Endothelial cell (in vitro differentiated cells): ENCODE measurements at places on chromosomes 6 and 20. TPM values are rescaled to one million over a fixed set of nuclear protein-coding genes. Genes with fewer than 3 reads are reported as not detected.

PRIM2 gene
- 16.2 TPM for total RNA-seq

GRCh38 chr20:42836339-42836738, 353.4 kb downstream of the PTPRT start:
- H3K36me3 ChIP-seq: peaks cover 3% of the 10 kb centered on the region
- DNase-seq: no peak
- no peak overlapping the region for H3K4me3 ChIP-seq
- H3K27me3 ChIP-seq: peaks cover 6% of the 10 kb centered on the region
- no peak overlapping the region for H3K27ac ChIP-seq

GRCh38 chr20:29740951-29741593, 1516.4 kb upstream of the DEFB115 start:
- H3K4me3 ChIP-seq: no peak overlapping the region
- peaks cover 11% of the 10 kb centered on the region for H3K27me3 ChIP-seq
- H3K4me1 ChIP-seq: no peaks in the 10 kb centered on the region
- DNase-seq: no peak
- no peak overlapping the region for H3K27ac ChIP-seq
- peaks cover 6% of the 10 kb centered on the region for H3K36me3 ChIP-seq

DNA sequence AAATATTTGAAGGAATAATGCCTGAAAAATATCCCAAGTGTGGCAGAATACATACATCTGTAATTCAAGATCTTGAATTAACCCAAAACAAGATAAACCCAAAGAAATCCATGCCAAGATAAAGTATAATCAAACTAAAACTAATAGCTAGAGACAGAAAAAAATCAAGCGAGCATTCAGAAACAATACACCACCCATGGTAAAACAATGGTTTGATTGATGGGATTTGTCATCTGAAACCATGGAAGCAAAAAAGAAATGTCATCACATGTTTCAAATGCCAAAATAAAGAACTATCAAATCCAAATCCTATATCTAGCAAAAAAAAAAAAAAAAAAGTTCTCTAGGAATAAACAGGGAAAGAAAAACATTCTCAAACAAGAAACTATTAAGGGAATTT, 5.1 kb upstream of the DEFB127 start:
- H3K27me3 ChIP-seq: no peaks in the 10 kb centered on the region
- H3K4me1 ChIP-seq: no peaks in the 10 kb centered on the region
- no peak overlapping the region for H3K4me3 ChIP-seq
- no peak overlapping the region for H3K27ac ChIP-seq

DNA sequence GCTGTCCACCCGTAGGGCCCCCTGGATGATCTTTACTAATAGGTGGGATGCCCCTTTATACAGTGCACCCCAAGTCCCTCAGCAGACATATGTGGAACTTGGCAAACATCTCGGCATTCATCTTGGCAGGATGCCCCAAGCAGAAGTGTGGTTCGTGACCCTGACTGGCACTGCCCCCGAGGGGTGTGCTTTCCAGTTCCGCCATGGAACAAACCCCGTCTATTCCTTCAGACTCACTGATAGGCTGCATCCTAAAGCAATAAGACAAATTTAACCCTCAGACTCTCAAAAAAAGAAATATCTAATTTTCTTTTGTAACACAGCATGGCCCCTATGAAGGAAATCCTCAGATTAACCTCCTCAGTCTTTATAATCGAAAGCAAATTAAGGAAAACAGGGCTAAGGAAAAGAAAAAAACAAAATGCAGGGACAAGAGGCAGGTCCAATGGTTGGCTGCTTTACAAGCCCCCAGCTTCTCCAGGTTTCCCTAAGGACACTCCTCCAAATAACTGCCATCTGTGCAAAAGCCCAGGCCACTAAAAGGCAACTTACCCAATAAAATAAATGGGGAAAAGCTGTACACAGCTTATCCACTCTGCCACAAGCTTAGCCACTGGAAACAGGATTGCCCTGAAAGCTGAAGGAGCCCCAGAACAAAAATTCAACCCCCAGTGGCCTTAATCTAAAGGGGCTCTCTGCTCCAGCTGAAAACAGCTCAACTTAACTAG, 30.5 kb upstream of the RIPK1 start:
- peaks cover 29% of the 10 kb centered on the region for H3K4me1 ChIP-seq
- no peak overlapping the region for H3K27ac ChIP-seq
- H3K36me3 ChIP-seq: no peaks in the 10 kb centered on the region
- DNase-seq: no peak
- H3K27me3 ChIP-seq: peaks cover 6% of the 10 kb centered on the region

PLCB4 gene
- total RNA-seq: 10.5 TPM

GRCh38 chr20:38109591-38110524, 55.2 kb downstream of the TGM2 start:
- H3K4me3 ChIP-seq: no peak overlapping the region
- peaks cover 4% of the 10 kb centered on the region for H3K27me3 ChIP-seq
- no peaks in the 10 kb centered on the region for H3K36me3 ChIP-seq

DNA sequence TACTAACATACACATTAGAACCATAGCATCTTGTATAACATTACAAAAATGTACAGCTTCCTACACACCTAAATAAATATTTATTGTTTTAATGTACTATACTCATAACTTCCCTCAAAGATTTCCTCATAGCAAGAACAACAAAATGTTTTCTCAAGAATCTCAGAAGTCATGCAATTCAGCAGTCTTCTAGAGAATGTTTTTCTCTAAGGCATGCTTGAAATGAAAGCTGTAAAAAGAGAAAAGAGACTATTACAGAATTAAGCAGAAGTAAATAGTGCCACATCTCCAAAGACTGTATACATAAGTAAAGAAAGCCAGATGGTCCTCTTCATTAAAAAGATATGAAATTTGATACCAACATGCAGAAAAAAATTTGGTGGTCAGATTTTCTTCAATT, 672.2 kb downstream of the EPM2A start:
- no peak for DNase-seq
- peaks cover 2% of the 10 kb centered on the region for H3K27me3 ChIP-seq
- H3K4me3 ChIP-seq: no peak overlapping the region
- no peak overlapping the region for H3K27ac ChIP-seq
- no peaks in the 10 kb centered on the region for H3K4me1 ChIP-seq

- H3K4me3 ChIP-seq: no peak overlapping the region
- H3K27ac ChIP-seq: no peak overlapping the region
- no peaks in the 10 kb centered on the region for H3K4me1 ChIP-seq
- no peaks in the 10 kb centered on the region for H3K36me3 ChIP-seq
- no peaks in the 10 kb centered on the region for H3K27me3 ChIP-seq
Observed at GRCh38 chr6:81901551-81901966, 149.1 kb upstream of the TENT5A start.
